ENCODE measurements at places on chromosomes 5 and 9.

DNA sequence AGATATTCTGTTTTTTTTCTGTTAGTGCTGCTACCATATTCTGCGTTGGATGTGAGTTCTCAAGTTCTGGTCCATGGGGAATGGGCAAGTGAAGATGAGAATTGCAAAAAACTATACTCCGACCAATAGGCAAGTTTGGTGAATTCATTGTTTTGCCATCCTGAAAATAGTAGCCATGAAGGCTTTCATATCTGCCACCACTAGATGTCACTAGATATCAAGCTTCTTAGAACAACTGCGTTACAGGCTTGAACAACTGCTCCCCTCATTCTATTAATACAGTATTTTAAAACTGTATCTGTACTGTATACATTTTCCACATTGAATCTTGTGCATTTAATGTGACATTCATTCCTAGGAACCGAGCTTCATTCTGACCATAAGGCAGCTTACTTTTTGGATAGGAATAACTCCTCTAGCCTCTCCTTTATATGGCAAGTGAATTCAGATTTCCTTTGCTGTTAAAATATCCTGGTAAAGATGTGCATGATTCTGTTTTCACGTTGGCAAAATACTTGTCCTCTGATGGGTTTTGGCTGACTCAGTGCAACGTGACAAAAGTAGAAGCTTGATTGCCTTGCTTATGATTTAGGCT, 163.6 kb downstream of the SREK1 start:
- peak; percentile 57 for DNase-seq

GRCh38 chr5:170132269-170132975, 26.7 kb downstream of the FOXI1 start:
- no peak for DNase-seq

DNA sequence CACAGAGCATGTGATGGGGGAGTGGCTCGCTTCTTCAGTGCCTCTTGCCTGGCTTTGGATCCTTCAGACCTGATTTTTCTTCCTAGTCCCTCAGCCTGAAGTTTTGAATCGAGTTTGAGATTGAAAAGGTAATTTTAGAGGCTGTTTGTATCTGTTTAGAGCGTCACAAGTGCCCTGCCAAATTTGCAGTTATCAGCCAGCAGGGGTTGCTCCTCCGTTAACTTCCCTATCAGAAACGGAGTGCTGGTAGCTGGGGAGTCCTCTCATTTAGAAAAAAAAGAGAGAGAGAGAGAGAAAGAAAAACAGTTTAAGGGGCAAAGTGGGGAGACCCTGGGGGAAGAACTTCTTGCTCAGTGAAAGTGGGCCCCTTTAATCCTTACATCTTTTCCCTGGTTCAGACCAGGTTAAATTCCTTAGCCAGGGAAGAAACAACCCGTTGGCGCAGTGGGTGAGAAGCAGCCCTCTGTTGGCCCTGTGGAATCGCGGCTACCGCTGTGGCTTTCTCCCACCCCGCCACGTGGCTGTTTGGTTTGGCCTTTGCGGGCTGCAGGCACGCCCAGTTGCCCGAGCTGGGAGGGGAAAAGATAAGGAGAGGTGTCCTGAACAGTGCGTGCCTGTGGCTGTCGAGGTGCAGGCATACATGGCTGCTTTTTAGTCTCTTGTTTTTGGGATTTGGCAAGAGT, 576.7 kb upstream of the ACO1 start:
- no peak for DNase-seq

DNA sequence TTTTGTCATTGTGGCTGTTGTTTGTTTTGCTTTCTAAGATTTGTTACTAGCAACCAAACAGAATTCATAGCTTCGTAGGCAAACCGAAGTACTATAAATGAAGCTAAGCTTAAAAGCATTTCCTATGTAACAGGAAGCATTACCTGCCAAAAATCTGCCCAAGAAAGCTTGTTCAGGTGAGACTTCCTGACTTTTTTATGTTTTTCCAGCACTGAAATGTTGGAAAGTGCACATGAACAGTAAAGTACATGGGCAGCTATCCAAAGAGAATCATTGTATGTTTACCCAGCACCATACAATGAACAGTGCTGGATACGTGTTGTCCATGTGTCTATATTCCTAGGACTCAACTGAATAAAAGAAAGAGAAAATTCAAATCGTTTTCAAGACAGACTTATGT, 247.1 kb downstream of the NFIB start:
- no peak for DNase-seq

GRCh38 chr9:107249131-107249533, 33.9 kb upstream of the RAD23B start:
- DNase-seq = no peak

GRCh38 chr9:121550569-121551512, 51.2 kb upstream of the GGTA1 start:
- peak; percentile 97 for DNase-seq

DNA sequence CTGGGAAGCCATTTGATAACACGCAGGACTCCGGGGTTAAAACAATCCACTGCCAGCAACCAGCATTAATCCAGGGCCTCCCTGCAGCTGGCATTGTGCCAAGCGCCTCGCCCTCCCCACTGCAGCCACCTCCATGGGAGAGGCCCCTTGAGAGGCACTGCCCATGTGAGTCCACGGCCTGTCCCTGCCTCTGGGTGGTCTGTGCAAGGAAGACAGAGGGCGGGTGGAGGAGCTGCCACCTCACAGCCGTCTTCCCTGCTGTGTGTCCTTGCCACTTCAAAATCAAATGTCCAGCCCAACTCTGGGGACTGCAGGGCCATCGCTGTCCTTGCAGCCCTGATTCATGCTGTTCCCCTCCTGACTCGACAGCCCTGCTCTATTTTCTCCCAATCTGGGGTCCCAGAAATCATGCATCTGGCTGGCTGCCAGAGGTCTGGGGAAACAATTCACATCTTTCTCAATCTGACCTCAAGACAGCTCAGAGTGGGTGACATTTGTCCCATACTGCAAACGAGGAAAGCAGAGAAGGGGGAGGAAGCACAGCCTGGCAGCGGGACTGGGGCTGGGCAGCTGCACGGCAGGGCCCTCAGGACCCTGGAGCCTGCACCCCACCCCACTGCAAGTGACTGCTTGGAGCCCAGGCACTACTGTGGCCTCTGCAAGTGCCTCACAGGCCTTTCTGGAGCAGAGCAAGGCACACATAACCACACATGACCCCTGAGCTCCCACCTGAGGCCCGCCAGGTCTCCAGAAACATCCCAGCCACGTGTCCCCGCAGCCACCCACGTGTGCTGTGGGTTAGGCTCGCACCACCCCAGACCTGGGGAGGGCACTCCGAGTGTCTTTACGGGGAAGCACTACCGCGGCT, 15.7 kb downstream of the BRD3OS start:
- DNase-seq = no peak

- peak; percentile 35 for DNase-seq
Measured at GRCh38 chr5:155260798-155261197, 247.2 kb downstream of the KIF4B start.

GRCh38 chr9:121709798-121710197, 58.4 kb downstream of the DAB2IP start:
- no peak for DNase-seq

DNA sequence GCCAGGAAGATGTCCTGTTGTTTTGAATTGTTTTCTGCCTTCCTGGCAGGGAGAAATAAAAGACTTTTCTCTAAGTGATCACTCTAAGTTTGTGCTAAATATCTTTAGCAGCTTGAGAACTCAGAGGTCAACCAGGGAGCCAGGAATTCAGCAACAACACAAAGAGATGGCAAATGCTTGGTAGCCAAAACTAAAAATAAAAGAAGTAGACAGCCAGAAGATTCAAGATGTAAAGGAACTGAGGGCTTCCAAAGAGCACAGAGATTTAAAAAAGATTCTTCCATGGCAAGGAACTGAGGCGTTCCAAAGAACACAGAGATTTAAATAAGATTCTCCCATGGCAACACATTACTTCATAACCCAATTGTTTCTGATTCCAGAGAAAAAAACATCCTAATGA, 9.6 kb downstream of the DNAH5 start:
- DNase-seq = no peak

GRCh38 chr9:129665814-129666520, 520 bp downstream of the PRRX2 start:
- no peak for DNase-seq

- no peak for DNase-seq
Measured at GRCh38 chr5:96823900-96824380, 16.2 kb upstream of the ERAP1 start.

DNA sequence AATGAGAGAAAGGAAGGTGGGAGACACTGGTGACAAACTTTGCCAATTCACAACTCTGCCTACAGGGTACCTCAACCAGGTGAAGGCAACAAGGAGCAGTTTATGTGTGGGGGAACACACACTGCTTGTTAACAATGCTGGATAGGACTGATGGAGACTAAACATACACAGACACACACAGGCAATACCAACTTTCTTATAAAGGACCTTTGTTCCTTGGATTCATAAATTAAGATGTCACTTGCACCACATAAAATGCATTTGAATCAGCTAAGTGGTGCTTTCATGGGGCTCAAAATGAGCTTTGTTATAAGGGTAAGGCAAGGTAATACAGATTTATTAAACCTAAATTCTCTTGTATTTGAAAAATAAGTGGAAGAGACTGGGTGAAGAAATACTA, 4.0 kb downstream of the TSTD2 start:
- no peak for DNase-seq

DNA sequence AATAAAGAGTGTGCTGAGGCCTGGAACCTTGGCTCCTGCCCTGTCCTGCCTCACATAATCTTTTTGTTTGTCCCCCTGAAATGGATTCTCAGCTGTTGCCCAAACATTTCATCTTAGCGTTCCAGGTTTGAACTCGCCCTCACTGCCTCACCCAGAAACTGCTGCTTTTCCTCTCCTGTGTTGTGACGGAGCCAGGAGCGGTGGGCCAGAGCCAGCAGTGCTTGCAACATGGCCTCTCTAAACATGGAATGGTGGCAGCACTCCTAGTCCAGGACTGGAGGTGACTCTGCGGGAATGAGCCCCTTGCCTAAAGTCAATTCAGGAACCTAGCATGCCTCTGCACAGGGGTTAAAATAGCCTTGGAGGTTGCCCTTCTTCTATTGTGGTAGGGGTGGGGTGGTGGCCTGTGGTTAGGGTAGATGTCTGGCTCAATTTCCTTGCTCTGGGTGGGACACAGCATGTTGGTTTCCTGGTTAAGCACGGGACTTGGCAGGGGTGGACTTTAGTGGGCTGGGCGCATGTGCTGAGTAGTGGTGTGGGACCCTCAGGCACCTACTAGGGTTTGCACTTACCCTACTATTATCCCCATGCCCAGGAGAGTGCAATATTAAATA, 101.6 kb downstream of the SLC25A46 start:
- DNase-seq = no peak

GRCh38 chr5:150600616-150601490, 39.6 kb upstream of the SYNPO start:
- DNase-seq = no peak

DNA sequence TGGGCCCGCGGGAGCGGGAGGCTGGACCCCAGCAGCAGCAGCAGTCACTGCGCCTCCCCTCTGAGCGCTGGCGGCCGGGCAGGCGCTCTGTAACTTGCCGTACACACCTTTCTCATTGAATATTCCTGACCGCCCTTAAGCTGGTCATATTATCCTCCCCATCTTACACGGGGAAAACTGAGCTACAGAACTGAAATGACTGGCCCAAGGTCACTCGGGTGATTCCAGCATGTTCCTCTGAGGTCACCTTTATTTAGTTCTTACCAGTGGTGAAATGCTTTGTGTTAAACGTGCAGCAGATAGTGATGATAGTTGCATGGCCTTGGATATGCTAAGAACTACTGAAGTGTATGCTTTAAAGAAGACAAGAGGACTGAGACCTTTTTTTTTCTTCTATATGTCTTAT, 607 bp downstream of the UQCRQ start:
- no peak for DNase-seq

DNA sequence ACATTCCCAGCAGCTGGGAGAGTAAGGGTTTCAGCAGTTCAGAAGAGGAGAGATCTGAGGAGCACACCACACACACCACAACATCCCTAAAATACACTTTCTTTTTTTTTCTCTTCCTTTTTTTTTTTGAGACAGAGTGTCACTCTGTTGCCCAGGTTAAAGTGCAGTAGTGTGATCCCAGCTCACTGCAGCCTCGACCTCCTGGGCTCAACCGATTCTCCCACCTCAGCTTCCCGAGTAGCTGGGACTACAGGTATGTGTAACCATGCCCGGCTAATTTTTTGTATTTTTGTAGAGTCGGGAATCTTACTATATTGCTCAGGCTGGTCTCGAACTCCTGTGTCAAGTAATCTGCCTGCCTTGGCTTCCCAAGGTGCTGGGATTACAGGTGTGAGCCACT, 9.7 kb upstream of the UBAP1 start:
- no peak for DNase-seq

DNA sequence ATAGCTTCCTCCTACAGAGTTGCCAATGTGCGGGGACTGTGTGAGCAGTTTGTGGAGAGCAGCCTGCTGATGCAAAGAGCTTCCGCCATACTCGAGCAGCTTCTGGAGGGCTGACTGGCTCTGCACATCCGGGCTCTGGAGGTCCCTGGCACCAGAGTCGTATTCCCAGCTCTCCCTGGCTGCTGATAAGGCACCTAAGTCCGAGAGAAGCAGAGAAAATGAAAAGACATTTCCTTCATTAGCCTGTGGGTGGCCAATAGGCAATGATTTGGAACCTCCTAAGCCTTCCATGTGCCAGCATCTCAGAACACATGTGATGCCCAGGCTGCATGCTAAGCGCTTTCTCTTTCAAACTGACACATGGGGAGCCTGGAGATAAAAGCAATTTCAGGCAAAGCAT, 94.3 kb downstream of the TSSK1B start:
- no peak for DNase-seq

GRCh38 chr5:132771503-132771998, 5.5 kb downstream of the SEPTIN8 start:
- DNase-seq = no peak

- DNase-seq = no peak
Measured at GRCh38 chr9:108119530-108120113, 630.1 kb upstream of the KLF4 start.

GRCh38 chr5:80119372-80119771, 84.2 kb downstream of the THBS4 start:
- DNase-seq = no peak

DNA sequence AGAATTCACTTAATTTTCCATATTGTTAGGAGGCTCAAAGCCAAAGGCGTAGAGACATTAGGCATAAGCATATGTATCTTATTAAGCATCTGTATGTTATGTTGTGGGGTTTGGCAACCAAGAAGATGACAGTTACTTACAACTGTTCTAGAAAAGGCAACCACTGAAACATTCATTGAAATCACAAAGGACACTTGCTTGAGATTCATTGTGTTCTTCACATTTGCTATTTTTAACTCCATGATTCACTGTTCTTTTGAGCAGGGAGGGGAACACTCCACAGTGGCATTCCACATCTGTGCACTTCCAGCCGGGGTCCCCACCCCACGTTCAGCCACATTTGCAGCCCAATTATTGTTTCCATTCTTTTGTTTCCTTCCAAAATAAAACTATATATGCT, 107.1 kb downstream of the PALM2AKAP2 start:
- DNase-seq = no peak

DNA sequence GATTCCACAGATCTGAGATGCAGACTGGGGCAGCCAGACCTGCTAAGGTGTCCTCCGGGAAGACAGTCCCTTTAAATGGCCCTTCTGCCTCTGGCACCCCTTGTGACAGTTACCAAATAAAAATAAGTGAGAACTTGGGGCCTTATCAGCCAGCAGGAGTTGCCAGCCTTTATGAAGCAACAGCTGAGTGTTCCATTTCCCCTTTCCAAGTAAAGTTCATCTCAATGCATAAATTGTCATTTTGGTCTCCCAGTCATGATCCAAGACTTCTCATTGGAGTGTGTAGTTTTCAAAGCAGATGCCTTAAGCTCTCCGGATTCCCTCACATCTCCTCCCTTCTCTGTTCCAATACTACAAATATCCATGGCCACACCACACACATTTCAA, 4.1 kb downstream of the PTCH1 start:
- no peak for DNase-seq
